ENCODE measurements at places on chromosomes 4 and X. TPM values are rescaled to one million over a fixed set of nuclear protein-coding genes. Genes with fewer than 3 reads are reported as not detected.

DNA sequence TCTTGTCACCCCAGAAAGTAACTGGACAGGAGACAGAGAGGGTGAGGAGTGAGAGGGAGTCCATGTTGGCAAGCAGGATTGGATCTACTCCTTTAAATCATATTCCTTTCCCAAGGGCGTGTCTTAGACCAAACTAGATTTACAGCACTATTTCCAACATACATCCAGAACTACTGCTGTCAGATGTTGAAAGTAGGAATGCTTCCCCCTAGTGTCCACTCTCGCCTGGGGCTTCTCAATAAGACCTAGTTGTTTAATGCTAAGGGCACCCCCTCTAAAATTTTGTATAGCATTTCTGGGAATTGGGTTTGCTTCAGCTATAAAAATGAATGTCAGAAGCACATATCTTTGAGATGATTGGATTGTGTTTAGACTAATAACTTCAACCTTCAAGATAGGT is 13.3 kb downstream of the OFD1 start:
- no peak overlapping the region for H3K4me3 ChIP-seq
- no peak overlapping the region for H3K27ac ChIP-seq
- H3K4me1 ChIP-seq, result peaks cover 12% of the 10 kb centered on the region
- DNase-seq, result no peak
- peaks cover 51% of the 10 kb centered on the region for H3K36me3 ChIP-seq
- no peaks in the 10 kb centered on the region for H3K27me3 ChIP-seq

DNA sequence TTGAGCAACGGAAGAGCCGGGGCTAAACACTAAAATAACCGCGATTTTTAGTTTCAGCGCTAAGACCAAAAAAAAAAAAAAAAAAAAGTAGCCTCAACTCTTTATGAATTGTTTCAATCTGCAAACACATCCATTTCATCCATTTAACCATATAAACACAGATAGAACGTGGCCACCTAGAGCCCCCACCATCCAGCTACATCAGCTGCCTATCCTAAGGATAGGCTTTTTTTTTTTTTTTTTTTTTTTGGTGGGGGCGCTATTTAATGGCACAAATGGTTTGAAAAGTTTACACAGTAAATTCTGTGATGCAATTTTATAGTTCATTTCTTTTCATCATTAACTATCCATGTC is 492 bp upstream of the HDAC8 start:
- peak overlapping the region; percentile 94 for H3K27ac ChIP-seq
- peaks cover 14% of the 10 kb centered on the region for H3K36me3 ChIP-seq
- peaks cover 8% of the 10 kb centered on the region for H3K27me3 ChIP-seq
- H3K4me3 ChIP-seq, result peak overlapping the region; percentile 91
- H3K4me1 ChIP-seq, result peaks cover 6% of the 10 kb centered on the region

Gene TMEM31
- not detected for total RNA-seq

Gene TSC22D3
- 23.1 TPM for total RNA-seq

- H3K4me3 ChIP-seq, result no peak overlapping the region
- H3K36me3 ChIP-seq, result no peaks in the 10 kb centered on the region
- DNase-seq, result no peak
- no peak overlapping the region for H3K27ac ChIP-seq
Measured at GRCh38 chr4:120812216-120812615, 110.3 kb downstream of the PRDM5 start.

GRCh38 chr4:7431696-7432530 is 2.8 kb downstream of the PSAPL1 start:
- H3K27me3 ChIP-seq, result no peaks in the 10 kb centered on the region
- no peaks in the 10 kb centered on the region for H3K4me1 ChIP-seq
- H3K4me3 ChIP-seq, result no peak overlapping the region
- no peak overlapping the region for H3K27ac ChIP-seq

DNA sequence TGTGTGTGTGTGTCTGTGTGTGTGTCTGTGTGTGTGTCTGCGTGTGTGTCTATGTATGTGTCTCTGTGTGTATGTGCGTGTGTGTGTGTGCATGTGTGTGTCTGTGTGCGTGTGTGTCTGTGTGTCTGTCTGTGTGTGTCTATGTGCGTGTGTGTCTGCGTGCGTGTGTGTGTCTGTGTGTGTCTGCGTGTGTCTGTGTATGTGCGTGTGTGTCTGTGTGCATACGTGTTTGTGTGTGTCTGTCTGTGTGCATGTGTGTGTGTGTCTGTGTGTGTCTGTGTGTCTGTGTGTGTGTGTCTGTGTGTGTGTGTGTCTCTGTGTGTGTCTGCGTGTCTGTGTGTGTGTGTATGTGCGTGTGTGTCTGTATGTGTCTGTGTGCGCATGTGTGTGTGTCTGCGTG is 35.6 kb downstream of the SLITRK2 start:
- no peaks in the 10 kb centered on the region for H3K27me3 ChIP-seq
- H3K36me3 ChIP-seq, result no peaks in the 10 kb centered on the region
- no peak overlapping the region for H3K4me3 ChIP-seq
- H3K4me1 ChIP-seq, result no peaks in the 10 kb centered on the region
- no peak overlapping the region for H3K27ac ChIP-seq
